Activated naive CD4-positive, alpha-beta T cell treated with Interleukin-2 at 50 U/mL for 16 hours (primary cell): ENCODE measurements at places on chromosomes 4 and X.

DNA sequence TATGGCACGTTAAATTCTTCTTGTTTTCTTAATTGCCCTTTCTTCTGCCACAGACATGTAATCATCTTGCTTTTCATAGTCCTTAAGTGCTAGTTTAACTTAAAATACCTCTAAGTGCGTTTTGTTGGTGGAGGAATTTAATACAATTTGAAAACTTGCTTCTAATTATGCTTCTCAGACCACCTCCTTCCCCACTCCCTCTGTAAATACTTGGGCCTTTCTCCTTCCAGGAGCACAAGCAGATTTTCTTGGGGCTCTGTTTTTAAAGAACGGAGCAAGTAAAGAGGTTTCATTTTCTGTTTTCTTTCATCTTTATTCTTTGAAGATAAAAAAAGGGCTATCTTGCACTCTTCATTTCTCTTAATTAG lies 559 bp upstream of the PCDH18 start:
- DNase-seq: no peak

DNA sequence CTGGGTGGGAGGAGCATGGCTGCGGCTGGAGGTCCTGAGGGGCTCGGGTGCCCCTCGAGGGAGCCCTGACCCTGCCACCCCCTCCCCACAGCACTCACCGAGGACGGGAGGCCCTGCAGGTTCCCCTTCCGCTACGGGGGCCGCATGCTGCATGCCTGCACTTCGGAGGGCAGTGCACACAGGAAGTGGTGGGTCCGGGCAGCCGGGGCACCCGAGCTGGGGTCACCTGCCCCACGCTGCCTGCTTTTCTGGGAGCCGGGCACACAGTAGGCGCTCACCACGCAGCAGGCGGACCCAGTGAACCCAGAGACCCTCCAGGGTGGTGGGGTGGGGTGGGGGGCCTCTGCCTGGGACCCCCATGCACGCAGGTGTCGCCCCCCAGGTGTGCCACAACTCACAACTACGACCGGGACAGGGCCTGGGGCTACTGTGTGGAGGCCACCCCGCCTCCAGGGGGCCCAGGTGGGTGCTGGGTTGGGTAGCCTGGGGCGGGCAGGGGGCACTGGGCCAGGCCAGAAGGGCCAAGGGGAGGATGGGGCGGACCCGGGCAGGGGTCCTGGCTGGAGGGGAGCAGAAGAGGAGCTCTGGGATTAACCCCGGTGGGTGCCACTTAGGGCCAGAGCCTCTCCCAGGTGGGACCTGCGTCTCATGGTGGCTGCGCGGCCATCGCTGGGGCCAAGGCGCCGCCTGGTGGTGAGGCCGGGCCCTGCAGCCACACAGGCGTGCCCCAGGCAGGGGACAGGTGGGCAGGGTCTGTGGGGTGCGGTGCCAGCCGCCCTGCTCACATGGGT lies 1.4 kb downstream of the HGFAC start:
- DNase-seq: peak; percentile 63

DNA sequence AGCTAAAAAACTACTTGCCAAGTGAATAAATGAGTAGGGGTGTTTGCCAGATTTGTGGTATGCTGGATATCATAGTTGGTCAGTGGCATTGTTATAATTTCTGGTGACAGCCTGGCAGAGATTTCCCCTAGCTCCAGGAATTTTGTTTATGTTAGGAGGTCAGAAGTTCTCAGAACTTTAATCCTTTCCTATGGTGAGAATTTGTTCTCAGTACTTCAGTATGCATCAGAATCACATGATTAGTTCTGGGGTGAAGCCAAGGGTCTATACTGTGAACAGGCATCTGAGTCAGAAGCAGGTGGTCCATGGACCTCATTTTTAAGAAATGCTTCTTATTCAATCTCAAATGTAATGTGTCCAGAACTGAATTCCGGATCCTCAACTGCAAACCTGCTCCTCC lies 10.5 kb downstream of the RASSF6 start:
- no peak for DNase-seq

- DNase-seq: no peak
Observed at GRCh38 chrX:140799216-140799615, 89.7 kb downstream of the LINC00632 start.

- no peak for DNase-seq
Observed at GRCh38 chrX:123851079-123851478, 8.8 kb upstream of the XIAP start.

- DNase-seq: no peak
Observed at GRCh38 chr4:144712775-144713174, 66.8 kb downstream of the HHIP start.

DNA sequence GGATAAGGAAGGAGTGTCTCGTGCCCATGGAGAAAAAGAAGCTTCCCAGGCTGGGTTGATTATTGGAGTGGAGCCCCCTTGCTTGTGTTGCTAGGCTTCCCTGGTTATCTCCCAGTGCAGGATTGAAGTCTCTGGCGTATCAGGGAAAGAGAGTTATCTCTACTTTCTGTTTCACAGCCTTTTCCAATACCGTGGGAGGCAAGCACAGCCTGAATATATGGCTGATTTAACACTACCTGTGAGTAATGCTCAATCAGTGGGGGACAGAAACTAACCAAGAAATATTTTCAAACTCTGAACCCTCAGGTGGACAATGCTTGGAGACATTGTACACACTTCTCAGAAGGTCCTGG lies 65.2 kb downstream of the SERPINA7 start:
- no peak for DNase-seq

DNA sequence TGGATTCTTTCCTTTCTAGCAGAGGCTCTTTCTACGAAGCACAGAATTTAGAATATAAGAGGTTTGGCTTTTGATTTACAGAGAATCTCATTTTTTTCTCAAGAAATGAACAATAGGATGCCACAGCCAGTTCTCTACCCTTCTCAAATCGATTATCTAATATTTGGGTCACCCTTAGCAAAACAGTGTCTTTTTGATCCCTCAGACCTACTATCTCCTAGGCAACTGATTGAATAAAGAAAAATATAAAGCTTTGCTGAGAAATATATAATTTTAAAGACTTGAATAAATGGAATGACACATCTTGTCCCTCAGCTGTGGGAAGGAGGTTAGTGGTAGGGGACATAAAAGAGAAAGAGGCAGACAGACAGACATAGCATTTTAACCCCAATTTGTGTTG lies 153.3 kb downstream of the SH3KBP1 start:
- DNase-seq: no peak

DNA sequence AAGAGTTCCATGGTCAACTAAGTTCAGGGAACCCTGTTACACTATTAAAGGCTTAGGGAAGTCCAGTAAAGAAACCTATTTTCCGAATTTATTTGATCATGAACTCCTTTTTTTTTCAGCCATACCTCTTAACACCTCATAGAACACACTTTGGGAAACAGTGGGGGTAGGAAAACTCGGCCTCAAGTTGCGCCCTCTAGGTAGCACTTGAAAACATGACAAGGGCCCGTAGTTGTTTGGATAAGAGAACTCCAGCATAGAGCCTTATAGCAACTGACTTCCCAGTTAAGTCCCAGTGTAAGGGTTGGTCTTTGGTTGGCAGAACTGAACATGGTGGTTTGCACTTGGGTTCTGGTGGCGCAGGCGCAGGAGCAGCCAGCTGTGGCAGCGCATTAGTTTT lies 14.4 kb downstream of the OGT start:
- DNase-seq: no peak

DNA sequence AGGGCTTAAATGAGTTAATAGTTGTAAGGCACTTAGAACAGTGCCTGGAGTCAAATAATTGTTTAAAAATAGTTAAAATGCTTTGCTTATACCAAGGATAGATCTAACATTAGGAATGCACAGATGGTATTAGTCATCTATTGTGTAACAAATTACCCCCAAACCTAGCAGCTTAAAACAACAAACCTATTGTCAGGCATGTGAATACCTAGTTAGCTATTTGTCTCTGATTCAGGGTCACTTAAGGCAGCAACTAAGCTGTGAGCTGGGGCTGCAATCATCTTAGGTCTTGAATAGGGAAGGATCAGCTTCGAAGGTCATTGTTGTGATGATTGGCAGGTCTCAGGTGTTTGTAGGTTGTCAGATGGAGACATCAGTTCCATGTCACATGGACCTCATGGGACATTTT lies 42.4 kb upstream of the AGA start:
- DNase-seq: no peak

DNA sequence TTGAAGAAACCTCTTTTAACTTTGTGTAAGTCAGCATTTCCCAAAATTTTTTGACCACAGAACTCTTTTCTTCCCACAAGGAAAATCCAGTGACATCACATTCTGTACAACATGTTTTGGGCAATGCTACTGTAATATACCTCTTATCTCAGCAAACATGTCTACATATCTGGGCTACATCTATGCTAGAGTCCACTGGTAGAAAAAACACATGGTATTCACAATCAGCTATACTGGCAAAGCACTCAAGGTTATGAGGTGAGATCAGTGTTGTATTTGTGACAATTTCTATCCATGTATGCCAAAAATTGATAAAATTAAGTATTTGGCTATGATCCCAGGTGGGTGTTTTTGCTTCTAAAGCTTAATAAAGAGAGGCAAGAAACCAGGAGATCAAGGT lies 98.0 kb downstream of the ATP11C start:
- no peak for DNase-seq
